ENCODE measurements at places on chromosomes 5 and 9.
A peak's percentile ranks its signal among the peaks of the same experiment; 100 is the strongest.

- no peak for DNase-seq
Measured at GRCh38 chr9:88954066-88954465, 37.2 kb upstream of the S1PR3 start.

- no peak for DNase-seq
Measured at GRCh38 chr9:26561928-26562327, 330.7 kb downstream of the CAAP1 start.

GRCh38 chr9:17734674-17735073, 155.8 kb downstream of the SH3GL2 start:
- DNase-seq, result no peak

DNA sequence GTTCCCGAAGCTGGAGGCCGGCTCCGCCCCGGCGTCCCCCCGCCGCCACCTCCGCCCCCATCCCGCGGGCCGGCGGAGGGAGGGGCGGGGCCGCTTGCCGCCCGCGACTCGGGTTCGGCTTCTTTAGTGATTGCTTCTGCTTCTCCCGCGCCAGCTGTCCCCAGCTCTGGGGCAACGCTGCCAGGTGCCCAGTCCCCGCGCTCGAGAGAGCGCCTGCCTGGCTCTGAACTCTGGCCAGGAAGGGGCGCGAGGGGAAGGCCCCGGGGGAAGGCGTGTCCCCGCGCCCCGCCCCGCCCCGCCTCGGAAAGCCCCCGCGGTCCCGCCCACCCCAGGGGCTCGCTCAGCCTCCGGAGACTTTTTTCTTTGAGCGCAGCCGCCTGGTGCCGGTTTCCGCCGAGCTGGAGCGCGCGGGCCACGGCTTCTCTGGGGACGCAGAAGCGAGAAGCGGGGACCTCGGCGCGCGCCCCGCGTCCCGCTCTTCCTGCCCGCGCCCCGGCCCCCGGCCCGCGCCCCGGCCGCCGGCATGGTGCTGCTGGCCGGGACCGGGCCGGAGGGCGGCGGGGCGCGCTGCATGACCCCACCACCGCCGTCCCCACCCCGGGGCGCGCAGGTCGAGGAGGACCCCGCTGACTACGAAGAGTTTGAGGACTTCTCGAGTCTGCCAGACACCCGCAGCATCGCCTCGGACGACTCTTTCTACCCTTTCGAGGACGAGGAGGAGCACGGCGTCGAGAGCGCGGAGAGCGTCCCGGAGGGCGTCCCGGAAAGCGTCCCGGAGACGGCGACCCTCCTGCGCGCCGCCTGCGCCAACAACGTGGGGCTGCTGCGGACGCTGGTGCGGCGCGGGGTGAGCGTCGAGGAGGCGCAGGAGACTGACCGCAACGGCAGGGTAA, at the start of gene ANKRD33B:
ANKRD33B (plus strand) TSS at position 126 of the 893 bp plus-strand sequence; CDS start at position 524, 398 bp downstream.
- DNase-seq, result peak; percentile 49

DNA sequence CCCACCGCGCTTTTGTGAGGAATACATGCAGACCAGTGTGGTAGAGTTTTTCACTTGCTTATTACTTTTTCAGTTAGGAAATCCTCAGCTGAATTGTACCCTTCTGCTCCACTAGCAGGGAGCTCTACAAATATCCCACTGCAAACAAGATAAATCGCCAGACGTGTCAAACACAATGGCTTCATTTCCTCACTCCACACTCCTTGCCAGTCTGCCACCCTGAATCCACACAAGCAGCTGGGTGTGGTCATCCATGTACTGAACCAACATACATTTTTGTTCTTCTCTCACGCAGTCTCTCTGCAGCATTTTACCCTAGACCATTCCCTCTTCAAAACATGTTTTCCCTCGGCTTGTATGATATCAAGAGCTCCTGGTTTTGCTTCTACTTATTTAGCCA, 3.7 kb upstream of the ROR2 start:
- DNase-seq, result no peak

DNA sequence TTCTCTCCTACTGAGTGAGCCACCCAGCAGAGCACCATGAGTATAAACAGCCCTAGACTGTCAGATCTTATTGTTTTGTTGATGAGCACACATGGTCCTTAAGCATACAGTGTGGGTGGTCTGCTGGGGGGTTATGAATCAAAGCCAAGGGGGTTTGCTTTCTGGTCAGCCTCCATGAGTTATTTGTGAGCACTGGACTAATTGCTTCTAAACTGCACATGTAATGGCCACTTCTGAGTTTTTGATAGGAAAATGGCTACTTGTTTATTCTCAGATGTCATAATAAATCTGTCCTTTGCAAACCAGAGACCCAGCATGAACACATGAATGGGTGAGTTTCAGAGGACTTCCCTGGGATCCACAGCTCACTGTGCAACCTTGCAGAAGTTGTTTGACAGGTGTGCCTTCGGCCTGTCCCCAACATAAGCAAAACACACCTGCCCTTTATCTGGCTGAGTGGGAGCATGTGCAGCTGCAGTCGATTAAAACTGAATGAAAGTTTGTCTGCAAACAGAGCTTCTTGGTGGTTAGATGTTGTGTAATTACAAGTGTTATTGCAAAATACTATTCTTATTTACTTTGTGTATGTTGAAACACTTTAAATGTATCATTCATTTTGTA, 35.9 kb downstream of the MAMDC2 start:
- no peak for DNase-seq

DNA sequence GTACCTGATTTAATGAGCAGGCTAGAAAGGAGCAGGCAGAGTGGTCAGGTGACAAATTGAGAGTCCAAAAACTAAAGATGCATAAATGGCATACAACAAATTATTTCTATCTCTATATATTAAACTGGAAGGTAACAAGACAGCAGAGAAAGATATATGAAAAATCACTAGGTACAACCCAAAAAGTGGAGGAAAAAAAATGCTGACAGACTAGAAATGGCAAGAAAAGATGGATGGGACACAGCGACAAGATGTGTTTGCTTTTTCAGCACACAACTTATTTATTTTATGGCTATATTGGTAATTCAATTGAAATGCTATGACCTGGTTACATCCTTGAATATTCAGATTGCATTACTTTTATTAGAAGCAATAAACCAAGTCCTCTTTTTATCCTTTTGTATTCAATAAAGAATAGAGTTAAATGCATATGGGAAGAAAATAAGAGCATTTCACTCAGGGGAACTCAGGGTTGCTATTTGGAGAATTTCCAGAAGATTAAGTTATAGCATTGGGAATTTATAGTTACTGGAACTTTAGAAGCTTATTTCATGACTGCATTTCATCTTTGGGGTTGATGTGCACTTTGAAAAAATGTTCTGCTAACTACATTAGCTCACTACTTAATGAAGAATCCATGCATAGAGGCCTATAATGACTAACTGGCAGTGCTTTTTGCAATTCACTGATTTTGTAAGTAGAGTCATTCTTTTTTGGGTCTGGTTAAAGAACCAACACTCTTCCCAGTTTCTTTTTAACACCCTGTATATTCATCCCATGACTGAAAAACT, 566.6 kb upstream of the TUSC1 start:
- no peak for DNase-seq

DNA sequence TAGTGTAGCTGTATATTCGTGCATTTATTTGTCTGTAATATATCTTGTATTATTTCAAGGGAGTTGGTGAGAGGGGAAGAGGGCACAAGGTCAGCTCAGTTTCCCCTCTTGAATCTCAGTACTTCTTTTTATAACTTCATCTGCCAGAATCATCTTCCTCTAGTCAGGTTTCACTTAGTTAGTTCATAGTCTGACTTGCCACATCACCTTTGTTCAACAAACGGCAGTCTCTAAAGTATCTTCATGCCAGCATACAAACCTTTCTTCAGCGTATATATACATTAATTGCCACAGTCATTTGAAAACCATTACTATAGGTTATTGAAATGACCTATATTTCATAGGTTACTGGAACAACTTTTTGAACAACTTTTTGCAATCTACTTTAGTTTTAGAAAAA, 1.6 kb downstream of the ECM2 start:
- no peak for DNase-seq

DNA sequence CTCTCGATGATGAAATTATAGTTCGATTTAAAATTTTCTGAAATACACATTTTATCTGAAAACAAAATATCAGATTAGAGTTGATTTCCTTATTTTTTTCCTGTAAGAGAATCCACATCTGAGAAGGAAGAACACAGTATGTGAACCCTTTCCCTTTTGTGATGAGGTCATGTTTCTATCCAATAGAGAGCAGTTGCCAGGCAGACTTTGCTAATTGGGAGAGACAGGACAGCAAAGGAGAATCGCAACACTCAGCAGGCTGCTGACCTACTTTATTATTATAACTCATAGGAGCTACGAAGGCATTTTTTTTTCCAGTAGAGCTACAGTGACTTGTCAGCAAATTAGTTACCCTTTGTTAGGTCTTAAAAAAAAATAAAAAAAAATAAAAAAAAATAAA, 242.1 kb downstream of the HCN1 start:
- DNase-seq, result no peak

GRCh38 chr5:1952444-1953099, 69.8 kb upstream of the IRX4 start:
- DNase-seq, result no peak

GRCh38 chr5:24831989-24832388, 187.2 kb upstream of the CDH10 start:
- DNase-seq, result no peak

DNA sequence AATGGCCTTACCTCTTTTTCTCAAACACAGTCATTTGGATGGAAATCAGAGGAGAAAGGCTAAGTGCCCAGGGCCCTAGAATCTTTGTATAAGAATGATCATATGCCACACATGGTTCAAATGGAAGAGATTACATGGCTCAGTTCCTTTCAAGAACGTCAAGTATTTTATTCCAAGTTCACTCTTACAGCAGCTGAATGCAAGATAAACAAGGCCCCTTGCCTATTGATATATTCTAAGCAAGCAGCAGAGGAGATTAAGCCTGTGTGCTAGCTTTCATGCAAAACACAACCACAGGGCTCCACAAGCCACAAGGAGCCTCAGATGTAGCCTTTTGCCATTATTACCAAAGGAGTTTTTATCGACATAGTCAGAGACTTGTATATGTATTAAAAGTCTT, 55.3 kb upstream of the SLCO6A1 start:
- DNase-seq, result no peak

- DNase-seq, result no peak
Measured at GRCh38 chr5:141821430-141821925, 56.7 kb downstream of the PCDH1 start.

- no peak for DNase-seq
Measured at GRCh38 chr5:68757006-68757405, 336.8 kb upstream of the SLC30A5 start.

DNA sequence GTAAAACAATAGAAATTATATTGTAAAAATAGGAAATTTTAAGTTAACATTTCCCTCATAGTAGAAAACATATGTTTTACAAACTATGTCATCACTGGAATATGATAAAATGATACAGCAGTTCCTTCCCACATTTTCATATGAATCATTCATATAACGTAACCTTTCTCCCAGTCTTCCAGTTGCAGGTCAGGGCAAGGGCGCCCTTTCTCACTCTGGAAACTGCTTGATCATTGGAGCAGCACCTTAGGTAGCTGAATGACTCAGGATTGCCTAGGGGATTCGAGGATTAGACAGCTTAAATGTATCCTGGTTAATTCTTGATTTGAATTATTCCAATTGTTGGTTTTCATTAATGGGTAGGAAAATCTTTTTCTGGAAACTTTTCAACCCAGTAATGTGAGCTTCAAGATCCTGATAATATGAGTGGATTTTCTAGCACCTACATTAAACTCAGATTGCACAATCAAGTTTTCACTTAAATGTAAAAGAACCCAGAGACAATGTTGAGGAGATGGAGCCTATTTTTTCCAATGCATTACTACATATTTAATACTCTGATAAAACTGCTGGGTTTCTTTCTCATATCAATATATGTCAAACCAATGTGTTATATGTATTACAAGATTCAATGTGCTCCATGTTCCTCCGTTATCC, 32.6 kb upstream of the ANXA1 start:
- DNase-seq, result no peak

DNA sequence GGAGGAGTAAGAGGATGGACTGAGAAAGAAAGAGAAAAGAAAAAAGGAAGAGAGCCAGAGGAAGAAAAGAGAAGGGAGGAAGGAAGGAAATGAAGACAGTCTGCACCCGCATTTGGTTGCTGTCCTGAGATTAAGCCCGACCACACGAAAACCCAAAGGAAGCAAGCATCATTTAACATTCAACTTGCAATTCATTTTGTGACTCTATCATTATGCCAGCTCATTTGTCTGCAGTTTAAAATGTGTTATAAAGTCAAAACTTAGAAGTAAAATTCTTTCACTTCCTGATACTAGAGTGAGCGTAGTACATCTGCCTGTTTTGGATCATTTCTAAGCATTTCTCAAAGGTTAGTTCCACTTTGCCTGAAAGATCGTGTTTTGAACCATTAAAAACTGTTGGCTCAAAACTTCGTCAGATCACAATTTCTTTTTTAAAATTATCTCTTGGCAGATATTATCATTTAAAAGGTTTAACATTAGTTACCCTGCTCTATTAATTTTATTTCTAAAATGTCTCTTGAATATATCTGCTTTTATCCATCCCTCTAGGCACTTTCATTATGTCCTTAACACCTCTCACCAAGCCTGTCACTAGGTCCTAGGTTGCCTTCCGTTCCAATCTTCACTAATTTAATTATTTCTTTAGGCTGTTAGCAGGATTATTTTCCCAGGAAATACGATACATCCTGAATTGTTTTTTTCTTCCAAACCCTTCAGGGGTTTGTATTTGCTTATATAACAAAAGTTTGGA, 240.9 kb downstream of the TLE4 start:
- no peak for DNase-seq

GRCh38 chr5:118818604-118819003, 169.7 kb downstream of the DTWD2 start:
- no peak for DNase-seq

GRCh38 chr5:134769206-134769605, 10.6 kb downstream of the DDX46 start:
- DNase-seq, result no peak

GRCh38 chr5:109880907-109881685, 191.4 kb downstream of the MAN2A1 start:
- DNase-seq, result no peak

DNA sequence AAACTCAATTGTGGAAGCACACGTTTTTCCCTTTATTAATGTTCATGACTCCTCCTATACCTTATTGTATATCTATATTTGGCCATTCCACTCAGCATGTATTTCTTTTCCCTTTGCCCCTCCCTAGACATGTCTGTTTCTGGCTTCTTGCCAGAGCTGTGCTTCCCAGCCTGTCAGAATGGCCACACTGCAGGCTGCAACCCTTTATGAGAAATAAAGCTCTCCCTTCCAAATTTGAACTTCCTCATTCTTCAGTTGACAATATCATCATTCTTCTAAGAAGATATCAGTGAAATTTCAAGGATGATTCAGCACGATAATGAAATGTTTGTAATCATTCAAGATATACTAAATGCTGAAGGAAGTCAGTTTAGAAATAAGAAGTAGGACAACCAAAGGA, 107.6 kb upstream of the PRSS3 start:
- no peak for DNase-seq

GRCh38 chr5:146805081-146805480, 73.5 kb downstream of the PPP2R2B start:
- DNase-seq, result no peak

- no peak for DNase-seq
Measured at GRCh38 chr9:125815568-125815967, 68.4 kb downstream of the PBX3 start.
